ENCODE measurements at places on chromosomes 1 and 21.
A peak's percentile ranks its signal among the peaks of the same experiment; 100 is the strongest.

DNA sequence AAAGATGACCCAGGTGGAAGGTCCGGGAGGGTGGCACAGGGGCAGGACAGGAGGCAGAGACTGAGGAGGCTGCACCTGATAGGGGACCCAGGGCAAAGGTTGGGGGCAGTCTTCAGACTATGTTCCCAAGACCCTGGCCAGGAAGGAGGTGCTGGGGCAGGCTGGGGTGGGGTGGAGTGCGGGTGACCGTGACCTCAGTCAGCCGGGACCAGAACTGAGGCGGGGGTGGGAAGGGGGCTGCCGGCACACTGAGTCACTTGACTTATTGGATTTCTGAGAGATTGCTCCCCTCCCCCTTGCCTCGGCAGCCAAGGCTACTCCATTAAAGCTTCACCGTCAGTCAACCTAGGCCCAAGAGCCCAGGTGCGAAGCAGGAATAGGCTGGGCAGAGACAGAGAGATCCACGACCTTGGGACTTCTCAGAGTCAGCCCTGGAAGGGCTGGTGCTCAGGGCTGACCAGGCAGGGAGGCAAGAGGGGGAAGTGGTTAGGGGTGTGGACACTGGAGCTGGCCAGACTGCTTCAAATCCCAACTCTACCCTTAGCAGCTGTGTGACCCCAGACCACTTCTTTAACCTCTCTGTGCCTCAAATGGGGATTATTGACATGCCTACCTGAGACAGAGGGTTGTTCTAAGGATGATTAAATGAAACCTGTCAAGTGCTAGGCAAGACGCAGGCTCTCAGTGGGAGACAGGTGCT, 47.9 kb upstream of the LAPTM5 start:
- no peak overlapping the region for H3K27ac ChIP-seq
- H3K36me3 ChIP-seq = no peaks in the 10 kb centered on the region
- no peaks in the 10 kb centered on the region for H3K27me3 ChIP-seq
- DNase-seq = no peak
- no peak overlapping the region for H3K4me3 ChIP-seq

DNA sequence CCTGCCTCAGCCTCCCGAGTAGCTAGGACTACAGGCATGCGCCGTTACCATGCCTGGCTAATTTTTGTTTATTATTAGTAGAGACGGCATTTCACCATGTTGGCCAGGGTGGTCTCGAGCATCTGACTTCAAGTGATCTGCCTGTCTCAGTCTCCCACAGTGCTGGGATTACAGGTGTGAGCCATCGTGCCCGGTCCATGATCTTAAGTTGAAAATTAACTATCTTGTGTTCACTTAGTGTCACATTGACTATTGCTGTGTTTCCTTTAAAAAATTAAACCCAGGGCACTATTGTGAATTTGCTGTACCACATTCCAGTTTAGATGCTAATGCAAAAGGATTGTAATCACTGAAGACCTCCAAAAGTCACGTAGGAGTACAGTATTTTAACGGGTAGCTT, 14.1 kb downstream of the CMPK1 start:
- H3K27me3 ChIP-seq = no peaks in the 10 kb centered on the region
- no peaks in the 10 kb centered on the region for H3K4me1 ChIP-seq
- no peak overlapping the region for H3K27ac ChIP-seq

GRCh38 chr1:222739929-222740328, 2.9 kb downstream of the FAM177B start:
- no peak overlapping the region for H3K27ac ChIP-seq
- H3K4me1 ChIP-seq = no peaks in the 10 kb centered on the region
- H3K4me3 ChIP-seq = no peak overlapping the region
- H3K27me3 ChIP-seq = no peaks in the 10 kb centered on the region

DNA sequence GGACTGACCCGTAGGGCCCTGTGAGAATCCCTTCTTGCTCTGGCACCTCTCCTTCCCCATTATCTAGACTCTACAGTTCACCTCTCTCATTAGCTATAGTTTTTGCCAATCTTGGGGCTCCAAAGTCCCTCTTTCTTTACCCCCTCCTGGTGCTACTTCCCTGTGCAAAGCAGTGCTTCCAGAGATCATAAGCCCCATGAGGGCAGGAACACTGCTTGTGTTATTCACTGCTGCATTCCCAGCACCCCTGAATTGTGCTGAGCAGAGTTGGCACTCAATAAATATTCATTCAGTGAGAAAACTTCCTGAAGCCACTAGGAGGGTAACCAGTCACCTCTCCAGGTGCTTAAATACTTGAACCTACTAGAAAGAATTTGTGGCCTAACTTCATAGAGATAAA, 2.1 kb upstream of the H3-3A start:
- H3K27ac ChIP-seq = peak overlapping the region; percentile 100
- H3K4me3 ChIP-seq = no peak overlapping the region
- H3K4me1 ChIP-seq = peaks cover 29% of the 10 kb centered on the region
- no peaks in the 10 kb centered on the region for H3K27me3 ChIP-seq

GRCh38 chr21:33245289-33245918, 15.7 kb downstream of the IFNAR2 start:
- H3K36me3 ChIP-seq = peaks cover 40% of the 10 kb centered on the region
- no peak overlapping the region for H3K27ac ChIP-seq
- no peaks in the 10 kb centered on the region for H3K4me1 ChIP-seq
- no peak for DNase-seq
- no peaks in the 10 kb centered on the region for H3K27me3 ChIP-seq

DNA sequence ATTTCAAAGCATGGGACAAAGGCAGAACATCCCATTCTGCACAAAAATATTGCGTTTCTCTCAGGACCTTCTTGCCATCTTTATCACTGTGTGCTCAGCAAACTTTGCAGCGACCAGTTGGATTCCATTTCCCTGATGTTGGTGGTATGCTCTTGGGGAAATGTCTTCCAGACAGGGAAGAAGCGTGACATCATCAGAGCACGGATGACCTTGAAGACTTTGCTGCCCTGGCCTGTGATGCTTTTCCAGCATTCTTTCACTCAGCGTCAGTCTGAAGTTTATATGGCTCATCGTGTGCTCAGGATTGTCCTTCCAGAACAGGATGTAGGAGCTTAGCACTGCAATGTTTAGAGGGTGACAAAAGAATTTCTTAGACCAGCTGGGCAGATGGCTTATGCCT, 131.4 kb upstream of the F3 start:
- H3K4me3 ChIP-seq = no peak overlapping the region
- no peaks in the 10 kb centered on the region for H3K27me3 ChIP-seq
- H3K36me3 ChIP-seq = no peaks in the 10 kb centered on the region
- no peak for DNase-seq
- H3K4me1 ChIP-seq = no peaks in the 10 kb centered on the region
- H3K27ac ChIP-seq = no peak overlapping the region

DNA sequence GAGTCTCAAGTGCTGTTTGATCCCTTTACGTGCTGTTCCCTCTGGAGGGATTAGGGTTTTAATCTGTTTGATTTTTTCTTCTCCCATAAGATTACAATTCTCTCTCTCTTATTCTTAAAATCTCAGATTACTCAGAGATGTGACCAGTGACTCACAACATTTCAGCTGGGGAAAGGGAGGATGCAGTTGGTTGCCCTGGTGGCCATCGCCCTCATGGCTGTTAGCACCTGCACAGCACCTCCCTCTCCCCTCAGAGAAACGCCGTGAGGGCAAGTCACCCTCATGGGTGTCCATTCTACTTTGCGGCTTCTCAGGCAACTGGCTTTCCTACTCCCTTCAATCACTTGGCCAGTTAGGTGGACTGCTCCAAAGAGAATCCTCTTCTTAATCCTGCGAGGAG, 42.4 kb upstream of the KCNA3 start:
- no peak overlapping the region for H3K4me3 ChIP-seq
- H3K4me1 ChIP-seq = no peaks in the 10 kb centered on the region
- no peak overlapping the region for H3K27ac ChIP-seq
- DNase-seq = no peak

DNA sequence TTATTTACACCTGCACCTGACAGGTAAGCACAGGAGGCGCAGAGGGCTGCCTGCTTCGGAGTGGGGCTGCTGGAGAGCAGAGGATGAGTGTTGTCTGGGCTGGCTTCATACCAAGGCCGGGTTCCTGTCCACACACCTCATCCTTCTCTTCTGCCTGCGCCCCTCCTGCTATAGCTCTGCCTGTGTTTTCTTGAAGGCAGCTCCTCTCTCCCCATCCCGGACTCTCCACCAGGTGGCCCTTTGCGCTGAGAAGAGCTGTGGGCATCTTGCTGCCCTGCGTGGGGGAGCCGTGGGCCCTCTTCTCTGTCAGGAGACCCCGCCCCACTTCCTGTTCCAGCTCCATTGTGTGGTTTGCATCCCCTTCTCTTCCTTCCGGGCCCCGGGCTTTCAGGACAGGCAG, 35.0 kb downstream of the ARHGEF10L start:
- H3K27ac ChIP-seq = peak overlapping the region; percentile 98
- no peak for DNase-seq
- H3K4me1 ChIP-seq = peaks cover 51% of the 10 kb centered on the region

DNA sequence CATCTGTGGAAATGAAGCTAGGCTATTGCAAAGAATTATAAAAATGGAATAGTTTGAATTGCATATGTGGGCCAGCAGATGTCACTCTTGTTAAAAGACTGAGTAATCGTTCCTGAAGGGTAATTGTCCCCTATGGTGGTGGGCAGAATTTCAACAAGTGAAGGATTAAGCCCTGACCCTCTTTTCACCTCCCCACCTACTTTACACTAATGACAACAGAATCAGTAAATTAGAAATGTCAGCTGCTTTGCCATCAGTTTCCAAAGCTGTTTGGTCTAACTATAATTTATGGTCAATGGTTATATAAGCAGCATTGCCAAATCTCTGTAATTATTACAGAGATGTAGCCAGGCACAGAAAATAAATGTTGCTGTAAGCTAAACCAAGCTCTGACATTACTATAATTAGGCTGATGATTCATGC, 898.6 kb downstream of the AMY1C start:
- H3K4me1 ChIP-seq = no peaks in the 10 kb centered on the region
- H3K36me3 ChIP-seq = no peaks in the 10 kb centered on the region
- H3K4me3 ChIP-seq = no peak overlapping the region
- H3K27me3 ChIP-seq = no peaks in the 10 kb centered on the region
- no peak overlapping the region for H3K27ac ChIP-seq

- no peaks in the 10 kb centered on the region for H3K27me3 ChIP-seq
- H3K4me1 ChIP-seq = no peaks in the 10 kb centered on the region
- no peaks in the 10 kb centered on the region for H3K36me3 ChIP-seq
- no peak overlapping the region for H3K4me3 ChIP-seq
- H3K27ac ChIP-seq = no peak overlapping the region
- no peak for DNase-seq
These were observed 42.6 kb downstream of the ADCY10 start for GRCh38 chr1:167871331-167871730.

DNA sequence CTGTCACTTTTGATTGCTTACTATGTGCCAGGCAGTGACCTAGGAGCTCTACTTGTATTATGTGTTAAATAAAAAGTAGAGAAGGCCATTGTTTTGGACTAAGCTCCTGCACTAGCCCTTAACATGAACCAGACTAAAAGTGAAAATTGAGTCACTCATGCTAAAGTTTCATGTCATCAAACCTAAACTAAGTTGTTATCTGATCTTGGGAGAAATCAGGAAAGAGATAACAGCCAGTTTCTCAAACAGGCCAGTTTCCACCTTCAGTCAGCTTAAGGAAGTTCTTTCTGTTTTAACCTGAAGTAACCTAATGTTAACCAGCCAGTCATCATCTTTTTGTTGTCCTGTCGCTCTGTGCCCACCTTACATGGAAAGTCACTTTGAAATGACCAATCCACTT, 102.1 kb upstream of the MARK1 start:
- H3K27me3 ChIP-seq = no peaks in the 10 kb centered on the region
- H3K27ac ChIP-seq = no peak overlapping the region
- H3K36me3 ChIP-seq = no peaks in the 10 kb centered on the region
- no peak overlapping the region for H3K4me3 ChIP-seq
- no peak for DNase-seq

DNA sequence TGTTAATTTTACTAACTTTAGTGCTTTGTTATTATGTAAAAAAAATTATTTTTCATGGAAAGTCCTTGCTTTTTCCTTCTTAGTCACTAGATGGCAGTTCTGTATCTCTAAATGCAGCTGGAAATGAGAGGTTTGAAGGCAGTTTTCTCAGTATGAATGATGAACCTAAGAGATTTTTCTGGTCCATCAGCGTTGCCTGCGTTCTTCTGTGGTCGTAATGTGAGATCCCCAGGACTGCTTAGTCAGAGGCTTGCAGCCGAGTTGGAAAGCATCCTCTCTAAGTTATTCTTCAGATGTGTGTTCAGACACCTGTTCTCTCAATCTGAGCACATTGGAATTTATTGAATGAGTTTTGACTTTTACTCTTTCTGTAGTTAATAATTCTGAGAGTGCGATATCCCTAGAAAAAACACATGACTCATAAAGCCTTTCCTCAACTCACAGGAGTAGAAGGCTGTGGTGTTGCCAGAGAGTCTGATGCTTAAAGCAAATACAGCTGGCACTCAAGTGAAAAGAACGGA, 99.3 kb downstream of the FMN2 start:
- H3K27ac ChIP-seq = no peak overlapping the region
- H3K27me3 ChIP-seq = no peaks in the 10 kb centered on the region
- no peaks in the 10 kb centered on the region for H3K4me1 ChIP-seq
- DNase-seq = no peak
- H3K36me3 ChIP-seq = no peaks in the 10 kb centered on the region

DNA sequence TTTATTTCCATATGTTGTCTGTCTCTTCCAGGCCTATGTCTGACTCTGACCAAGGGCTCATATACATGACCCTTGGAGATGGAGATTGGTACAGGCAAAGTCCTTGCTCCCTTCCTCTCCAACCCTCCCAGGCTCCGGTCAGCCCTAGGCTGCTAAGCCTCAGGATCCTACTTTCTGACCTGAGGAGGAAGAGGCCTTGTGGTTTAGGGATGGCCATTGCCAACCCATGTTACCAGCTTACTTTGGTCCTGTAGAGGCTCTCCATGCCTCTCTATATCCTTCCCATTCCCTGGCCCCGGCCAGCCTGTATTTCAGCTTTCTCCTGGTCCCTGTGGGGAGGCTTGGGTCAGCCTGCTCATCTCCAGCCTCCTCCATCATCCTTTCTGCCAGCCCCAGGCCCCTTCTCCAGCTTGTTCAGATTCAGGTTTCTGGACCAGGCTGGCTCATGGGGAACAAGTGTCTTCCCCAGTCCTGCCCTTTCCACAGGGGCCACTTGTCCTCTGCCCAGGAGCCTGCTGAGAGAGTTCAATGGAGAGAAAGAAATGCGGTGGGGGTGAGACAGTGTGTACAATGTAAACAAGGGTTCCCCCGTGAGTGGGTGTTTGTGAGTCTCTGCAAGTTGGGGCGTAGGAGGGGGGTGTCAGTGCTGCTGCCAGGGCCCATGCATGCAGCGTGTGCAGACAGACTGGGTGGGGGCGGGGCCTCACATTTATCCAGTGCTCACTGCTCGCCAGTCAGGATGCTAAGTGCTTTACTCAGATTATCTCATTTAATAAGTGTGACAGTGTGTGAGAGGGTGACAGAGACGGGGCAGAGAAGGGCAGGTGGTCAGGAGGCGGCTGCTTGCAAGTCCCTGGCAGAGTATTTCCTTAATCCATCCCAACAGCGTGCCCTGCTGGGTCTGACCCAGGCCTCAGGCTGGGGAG, 31.3 kb upstream of the FOXO6 start:
- H3K4me3 ChIP-seq = no peak overlapping the region
- H3K4me1 ChIP-seq = no peaks in the 10 kb centered on the region
- no peaks in the 10 kb centered on the region for H3K36me3 ChIP-seq
- H3K27me3 ChIP-seq = no peaks in the 10 kb centered on the region
- peak; percentile 72 for DNase-seq

- H3K27ac ChIP-seq = no peak overlapping the region
- H3K4me1 ChIP-seq = peaks cover 21% of the 10 kb centered on the region
- no peaks in the 10 kb centered on the region for H3K36me3 ChIP-seq
- no peak overlapping the region for H3K4me3 ChIP-seq
- H3K27me3 ChIP-seq = no peaks in the 10 kb centered on the region
These were observed 115.2 kb downstream of the ROR1 start for GRCh38 chr1:63888984-63889383.

Data from vagina (tissue), 2 donors.